GOT3 (cell line): ENCODE measurements at places on chromosomes 13 and 19.

- DNase-seq = no peak
Observed at GRCh38 chr13:100825557-100825956, 151.0 kb upstream of the TMTC4 start.

GRCh38 chr19:3503036-3503572 is 2.6 kb upstream of the DOHH start:
- DNase-seq = no peak

- no peak for DNase-seq
Observed at GRCh38 chr13:113495494-113496210, 5.1 kb upstream of the DCUN1D2 start.

GRCh38 chr13:48476215-48476614 is 56.7 kb downstream of the RCBTB2 start:
- no peak for DNase-seq

- no peak for DNase-seq
Observed at GRCh38 chr13:109738298-109738746, 48.1 kb downstream of the IRS2 start.

GRCh38 chr13:20461860-20462532 is 63.7 kb downstream of the CRYL1 start:
- no peak for DNase-seq

- no peak for DNase-seq
Observed at GRCh38 chr13:49254007-49254406, 6.3 kb downstream of the CDADC1 start.
